ENCODE measurements at places on chromosomes 2 and 18. TPM values are rescaled to one million over a fixed set of nuclear protein-coding genes. Genes with fewer than 3 reads are reported as not detected.

DNA sequence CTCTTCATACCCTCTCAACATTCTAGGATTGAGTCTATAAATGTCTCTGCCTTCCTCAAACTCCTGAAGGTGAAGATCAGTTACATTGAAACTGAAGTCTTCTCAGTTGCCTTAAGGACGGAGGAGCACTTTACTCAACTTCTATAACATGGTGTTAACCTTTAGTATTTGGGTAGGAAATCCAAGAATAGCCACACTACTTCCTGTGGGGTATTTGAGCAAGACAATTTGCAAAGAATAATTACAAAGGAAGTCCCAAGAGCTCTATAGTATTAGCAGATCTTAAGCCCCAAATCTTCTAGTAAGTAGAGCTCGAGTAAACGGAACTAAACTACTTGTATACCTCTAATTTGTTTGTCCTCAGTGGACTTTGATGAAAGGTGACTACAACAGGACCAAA lies 80.9 kb downstream of the SP100 start:
- no peak for DNase-seq
- H3K27me3 ChIP-seq = no peaks in the 10 kb centered on the region
- H3K4me3 ChIP-seq = no peak overlapping the region
- H3K27ac ChIP-seq = no peak overlapping the region

COL4A3 gene
- total RNA-seq = 0.64 TPM

DNA sequence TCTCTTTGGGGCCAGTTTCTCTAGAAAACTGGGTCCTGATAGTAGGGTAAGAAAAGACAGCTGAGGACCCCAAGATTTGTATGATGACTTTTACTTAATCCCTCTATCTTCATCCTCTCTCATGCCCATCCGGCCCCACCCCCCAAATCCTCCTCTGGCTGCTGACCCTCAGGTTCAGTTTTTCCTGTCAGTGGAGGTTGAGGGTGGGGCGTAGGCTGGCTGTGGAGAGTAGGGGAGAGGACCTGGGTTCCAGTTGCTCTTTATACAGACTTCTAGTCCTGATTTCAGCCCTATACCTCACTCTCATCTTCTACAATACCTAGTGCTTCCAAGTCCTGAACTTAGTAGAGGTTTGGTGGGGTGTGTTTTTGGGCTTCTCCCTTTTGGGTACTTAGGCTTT lies 28.4 kb downstream of the PLEKHA3 start:
- no peaks in the 10 kb centered on the region for H3K27me3 ChIP-seq
- no peak overlapping the region for H3K27ac ChIP-seq
- DNase-seq = no peak
- no peak overlapping the region for H3K4me3 ChIP-seq
- H3K4me1 ChIP-seq = no peaks in the 10 kb centered on the region
- H3K36me3 ChIP-seq = no peaks in the 10 kb centered on the region

GRCh38 chr2:53448591-53448990 lies 319.0 kb upstream of the CHAC2 start:
- H3K4me3 ChIP-seq = no peak overlapping the region
- DNase-seq = no peak
- H3K27me3 ChIP-seq = no peaks in the 10 kb centered on the region
- no peak overlapping the region for H3K27ac ChIP-seq

LOXHD1 gene
- total RNA-seq = 0.11 TPM

IRS1 gene
- total RNA-seq = 15.0 TPM

- H3K4me3 ChIP-seq = no peak overlapping the region
- no peak for DNase-seq
- H3K27me3 ChIP-seq = no peaks in the 10 kb centered on the region
- H3K27ac ChIP-seq = no peak overlapping the region
- 0 out of 2 replicates have a peak, but pooled peaks cover 3% of the 10 kb centered on the region for H3K4me1 ChIP-seq
These were observed 166.9 kb downstream of the RND3 start for GRCh38 chr2:150320608-150321007.

- DNase-seq = no peak
- H3K27me3 ChIP-seq = no peaks in the 10 kb centered on the region
- H3K27ac ChIP-seq = no peak overlapping the region
- no peak overlapping the region for H3K4me3 ChIP-seq
These were observed 32.0 kb upstream of the B4GALT6 start for GRCh38 chr18:31716362-31716761.

- H3K36me3 ChIP-seq = peaks cover 57% of the 10 kb centered on the region
- no peak overlapping the region for H3K4me3 ChIP-seq
- no peak overlapping the region for H3K27ac ChIP-seq
These were observed 20.6 kb downstream of the CEP192 start for GRCh38 chr18:13011719-13012118.

DNA sequence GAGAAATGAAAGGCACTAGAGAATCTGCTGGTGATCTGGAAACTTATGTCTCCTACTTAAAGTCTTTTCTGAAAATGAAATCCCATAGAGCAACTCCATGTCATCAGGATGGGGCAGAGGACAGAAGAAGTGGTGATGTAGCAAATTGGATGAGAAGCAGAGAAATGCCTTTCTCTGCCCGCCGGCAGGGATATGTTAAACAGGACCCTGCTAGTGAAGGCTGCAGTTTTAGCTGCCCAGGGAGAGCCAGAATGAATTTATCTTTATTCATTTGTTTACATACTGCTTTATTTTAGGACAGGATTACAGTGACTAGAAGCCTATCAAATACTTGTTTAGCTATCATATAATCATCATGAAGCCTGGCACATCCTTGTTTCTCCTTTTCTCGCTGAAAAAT lies 247.0 kb downstream of the DOK6 start:
- no peak overlapping the region for H3K27ac ChIP-seq
- no peaks in the 10 kb centered on the region for H3K4me1 ChIP-seq
- no peak overlapping the region for H3K4me3 ChIP-seq
- no peaks in the 10 kb centered on the region for H3K36me3 ChIP-seq
- H3K27me3 ChIP-seq = no peaks in the 10 kb centered on the region
- no peak for DNase-seq

DNA sequence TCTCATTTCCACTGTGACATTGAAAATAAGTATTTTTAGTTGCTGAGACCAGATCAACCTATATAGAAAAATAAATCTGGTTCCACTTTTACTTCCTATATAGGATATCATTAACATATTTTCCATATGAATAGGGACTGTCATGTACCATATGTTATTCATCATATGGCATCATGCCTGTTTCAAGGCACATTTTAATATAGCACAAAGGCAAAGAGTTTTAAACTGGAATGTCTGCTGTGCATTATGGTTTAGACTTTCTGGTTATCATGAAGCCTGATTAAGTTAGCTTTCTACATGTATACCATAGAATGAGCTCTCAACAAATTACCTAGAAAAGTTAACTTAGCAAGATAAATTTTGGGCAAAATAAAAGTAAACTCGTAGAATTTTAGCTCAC lies 53.0 kb upstream of the ACYP2 start:
- H3K4me1 ChIP-seq = no peaks in the 10 kb centered on the region
- H3K27ac ChIP-seq = no peak overlapping the region
- no peak overlapping the region for H3K4me3 ChIP-seq
- peaks cover 11% of the 10 kb centered on the region for H3K36me3 ChIP-seq
- no peak for DNase-seq

DNA sequence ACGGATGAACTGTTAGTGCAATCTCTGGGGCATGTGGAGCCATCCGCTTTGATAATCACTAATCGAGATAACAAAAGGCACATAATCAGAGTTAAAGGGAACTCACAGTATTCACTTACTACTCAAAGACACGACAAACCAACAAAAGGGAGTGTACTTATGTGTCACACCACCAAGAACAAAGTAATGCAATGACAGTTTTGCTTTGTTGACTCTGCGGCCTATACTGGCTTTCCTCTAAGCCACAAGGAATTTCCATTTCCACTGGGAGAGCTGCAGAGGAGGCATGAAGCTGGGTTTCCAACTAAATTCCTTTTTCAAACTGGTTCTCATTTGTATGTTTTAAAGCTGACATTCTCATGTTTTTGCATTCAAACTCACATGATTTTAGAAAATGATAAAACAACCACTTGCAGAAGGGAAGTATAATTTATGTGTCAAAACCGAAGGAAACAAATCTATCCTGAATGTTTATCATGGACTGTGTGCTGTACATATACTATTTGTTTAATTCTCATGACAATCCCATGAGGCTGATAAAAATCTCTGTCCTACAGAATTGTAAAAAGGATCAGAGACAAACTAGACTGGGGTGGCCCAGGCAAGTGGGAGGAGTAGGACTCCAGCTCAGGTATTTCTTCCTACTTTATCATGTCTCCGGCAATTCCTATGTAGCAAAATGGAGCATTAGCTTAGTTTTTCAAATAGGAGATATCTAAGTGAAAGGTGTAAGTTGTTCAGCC lies 149.6 kb upstream of the SMAD7 start:
- no peaks in the 10 kb centered on the region for H3K4me1 ChIP-seq
- no peak for DNase-seq
- H3K36me3 ChIP-seq = peaks cover 2% of the 10 kb centered on the region
- H3K4me3 ChIP-seq = no peak overlapping the region

DNA sequence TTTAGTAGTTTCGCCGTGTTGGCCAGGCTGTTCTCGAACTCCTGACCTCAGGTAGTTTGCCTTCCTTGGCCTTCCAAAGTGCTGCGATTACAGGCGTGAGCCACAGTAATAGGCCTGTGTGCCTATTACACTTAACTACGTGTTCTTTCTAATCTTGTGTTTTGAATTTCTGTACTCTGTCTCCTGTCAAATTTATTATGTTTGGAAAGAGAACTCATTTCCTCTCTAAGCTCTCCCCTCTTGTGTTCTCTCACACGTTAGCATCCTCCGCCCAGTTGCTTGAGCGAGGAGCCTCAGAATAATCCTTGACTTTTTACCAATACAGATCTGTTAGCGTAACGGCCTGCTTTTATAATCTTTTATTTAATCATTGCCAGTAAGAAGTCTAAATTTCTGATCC lies 3.7 kb downstream of the ATG16L1 start:
- no peak for DNase-seq
- H3K4me3 ChIP-seq = no peak overlapping the region
- no peak overlapping the region for H3K27ac ChIP-seq
- peaks cover 3% of the 10 kb centered on the region for H3K4me1 ChIP-seq
- H3K36me3 ChIP-seq = peaks cover 23% of the 10 kb centered on the region

- H3K4me1 ChIP-seq = peaks cover 2% of the 10 kb centered on the region
- no peaks in the 10 kb centered on the region for H3K36me3 ChIP-seq
- no peak for DNase-seq
- H3K27me3 ChIP-seq = no peaks in the 10 kb centered on the region
These were observed 44.9 kb upstream of the TTC39C start for GRCh38 chr18:23969664-23970063.

- H3K4me1 ChIP-seq = no peaks in the 10 kb centered on the region
- no peak overlapping the region for H3K27ac ChIP-seq
- peak; percentile 88 for DNase-seq
- peak overlapping the region; percentile 34 for H3K4me3 ChIP-seq
These were observed 8.3 kb downstream of the OSR1 start for GRCh38 chr2:19349911-19350677.

DNA sequence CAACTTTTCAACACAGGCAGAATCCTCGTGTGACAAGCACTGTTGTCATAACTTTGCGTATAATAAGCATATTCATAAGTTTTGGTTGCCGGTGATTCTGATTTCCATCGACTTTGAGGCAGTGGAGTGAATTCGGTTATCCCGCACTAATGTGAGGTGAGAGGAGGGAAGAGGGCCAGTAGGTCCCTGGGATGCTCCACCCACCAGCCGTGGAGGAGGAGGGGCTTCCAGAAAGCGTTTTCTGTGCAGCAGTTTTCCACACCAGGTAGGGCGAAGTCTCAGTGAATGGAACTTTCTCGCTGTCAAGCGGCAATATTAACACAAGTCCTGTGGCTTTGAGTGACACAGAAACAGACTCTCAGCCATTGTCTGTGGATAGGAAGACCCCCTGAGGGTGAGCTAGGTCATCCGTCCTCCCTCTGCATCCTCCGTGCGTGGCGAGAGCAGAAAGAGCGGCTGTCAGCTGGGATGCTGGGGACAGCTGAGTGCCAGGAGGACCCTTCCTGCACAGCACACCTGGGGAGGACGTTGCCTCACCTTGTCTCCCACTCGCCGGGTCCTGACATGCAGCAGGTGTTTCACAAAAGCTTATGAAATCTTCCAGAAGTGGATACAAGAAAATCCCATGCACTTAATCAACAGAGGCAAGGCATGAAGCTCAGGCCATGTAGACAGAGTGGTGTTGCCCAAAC lies 67.5 kb downstream of the DCDC2C start:
- DNase-seq = no peak
- no peak overlapping the region for H3K4me3 ChIP-seq
- no peaks in the 10 kb centered on the region for H3K4me1 ChIP-seq
- no peak overlapping the region for H3K27ac ChIP-seq
- no peaks in the 10 kb centered on the region for H3K36me3 ChIP-seq

DNA sequence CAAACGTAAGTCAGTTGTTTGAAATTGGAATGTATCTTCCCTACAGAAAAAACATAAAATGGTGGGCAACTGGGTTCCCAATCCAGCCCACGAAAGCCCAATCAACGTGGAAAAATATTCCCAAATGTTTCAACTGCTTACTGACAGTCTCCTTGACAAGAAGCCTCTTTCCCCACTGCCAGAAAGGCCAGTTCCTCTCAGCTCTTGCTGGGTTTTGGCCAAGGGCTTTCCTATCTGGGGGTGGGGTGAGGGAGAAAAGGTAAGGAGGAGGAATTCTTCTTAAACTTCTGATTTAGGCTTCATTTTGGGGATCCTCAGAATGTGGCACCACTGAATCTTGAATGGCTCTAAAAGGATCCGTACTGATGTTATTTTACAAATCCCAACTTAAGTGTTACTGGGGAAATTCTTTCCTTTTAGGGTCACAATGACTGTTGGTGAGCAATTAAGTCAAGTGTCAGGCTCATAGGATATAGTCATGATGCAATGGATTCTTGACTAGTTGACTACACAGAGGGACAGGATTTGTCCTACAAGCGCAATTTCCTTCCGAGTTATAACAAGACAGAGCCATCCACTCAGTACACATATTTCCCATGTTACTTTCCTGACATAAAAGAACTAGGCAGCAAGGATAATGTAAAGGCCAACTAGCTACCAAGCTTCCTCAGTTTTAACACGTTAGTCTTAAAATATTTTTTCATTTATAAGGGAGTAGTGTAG lies 73.6 kb downstream of the SPRED2 start:
- H3K4me3 ChIP-seq = no peak overlapping the region
- peaks cover 8% of the 10 kb centered on the region for H3K4me1 ChIP-seq
- no peaks in the 10 kb centered on the region for H3K36me3 ChIP-seq
- no peak overlapping the region for H3K27ac ChIP-seq
